ENCODE measurements at places on chromosomes 5 and 9.

DNA sequence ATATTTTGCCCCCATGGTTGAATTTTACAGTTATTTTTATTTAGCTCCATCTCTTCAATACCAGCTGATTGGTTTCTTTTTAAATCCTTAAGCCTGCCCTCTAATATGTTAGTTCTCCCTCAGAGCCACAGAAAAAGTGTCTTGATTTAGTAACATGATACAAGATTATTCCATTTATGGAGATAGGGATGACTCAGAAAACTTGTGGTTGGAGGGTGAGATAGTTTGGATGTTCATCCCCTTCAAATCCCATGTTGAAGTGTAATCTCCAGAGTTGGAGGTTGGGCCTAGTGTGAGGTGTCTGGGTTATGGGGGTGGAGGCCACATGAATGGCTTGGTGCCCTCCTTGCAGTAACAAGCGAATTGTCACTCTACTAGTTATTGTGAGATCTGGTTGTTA lies 115.7 kb downstream of the FBXO38 start:
- DNase-seq = no peak

GRCh38 chr5:81269751-81270393 lies 31.5 kb upstream of the ZCCHC9 start:
- DNase-seq = no peak

DNA sequence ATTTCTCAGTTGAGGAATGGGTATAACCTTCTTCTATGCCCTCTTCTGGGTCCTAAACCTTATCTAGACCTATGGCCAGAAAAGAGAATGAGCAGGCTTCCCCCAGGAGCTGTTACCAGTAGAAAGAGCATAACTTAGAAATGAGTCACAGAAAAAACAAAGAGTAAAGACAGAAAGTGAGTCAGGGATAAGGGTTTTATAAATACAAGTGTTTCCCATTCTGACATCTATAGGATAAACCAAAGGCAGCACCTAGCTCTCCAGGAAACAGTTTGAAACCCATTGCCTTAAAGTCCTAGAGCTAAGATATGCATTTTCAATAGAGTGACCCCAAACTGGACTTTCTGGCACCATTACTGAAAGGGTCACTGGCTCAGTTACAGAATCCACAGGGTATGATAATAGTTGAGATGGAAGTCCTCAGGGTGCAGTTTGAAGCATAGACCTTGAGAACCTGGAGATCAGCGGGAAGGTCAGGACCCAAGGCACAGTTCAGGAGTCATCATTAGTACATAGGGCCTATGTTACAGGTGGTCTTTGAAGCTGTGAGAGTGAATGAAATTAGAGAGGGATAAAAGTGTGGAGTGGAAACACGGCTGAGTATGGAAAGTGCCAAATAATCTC lies 42.7 kb upstream of the LIFR start:
- peak; percentile 34 for DNase-seq

DNA sequence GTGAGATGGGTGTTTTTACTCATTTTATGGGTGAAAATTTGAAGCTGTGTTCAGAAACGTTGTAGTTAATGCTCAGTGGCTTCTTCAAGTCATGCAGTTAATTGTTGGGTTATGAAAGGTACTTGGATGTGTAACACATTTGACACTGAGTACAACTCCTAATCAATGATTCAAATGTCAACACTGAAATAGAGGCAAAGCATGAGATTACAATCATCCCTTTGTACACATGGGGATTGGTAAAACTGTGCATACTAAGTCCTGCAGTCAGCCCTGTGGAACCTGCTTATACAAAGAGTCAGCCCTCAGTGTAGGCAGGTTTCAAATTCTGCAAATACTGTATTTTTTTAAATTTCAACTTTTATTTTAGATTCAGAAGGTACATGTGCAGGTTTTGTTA lies 3.3 kb downstream of the ABLIM3 start:
- no peak for DNase-seq

DNA sequence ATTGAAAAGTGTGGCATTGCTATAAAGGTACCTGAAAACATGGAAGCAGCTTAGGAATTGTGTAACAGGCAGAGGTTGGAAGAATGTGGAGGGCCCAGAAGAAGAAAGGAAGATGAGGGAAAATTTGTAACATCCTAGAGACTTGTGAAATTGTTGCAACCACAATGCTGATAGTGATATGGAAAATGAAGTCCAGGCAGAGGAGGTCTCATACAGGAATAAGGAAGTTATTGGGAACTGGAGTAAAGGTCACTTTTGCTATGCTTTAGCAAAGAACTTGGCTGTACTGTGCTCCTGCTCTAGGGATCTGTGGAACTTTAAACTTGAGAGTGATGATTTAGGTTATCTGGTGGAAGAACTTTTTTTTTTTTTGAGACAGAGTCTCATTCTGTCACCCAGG lies 43.5 kb downstream of the PTPDC1 start:
- no peak for DNase-seq

GRCh38 chr9:130810609-130811136 lies 24.4 kb upstream of the ABL1 start:
- no peak for DNase-seq

GRCh38 chr9:33731625-33732024 lies 63.7 kb upstream of the PRSS3 start:
- no peak for DNase-seq

DNA sequence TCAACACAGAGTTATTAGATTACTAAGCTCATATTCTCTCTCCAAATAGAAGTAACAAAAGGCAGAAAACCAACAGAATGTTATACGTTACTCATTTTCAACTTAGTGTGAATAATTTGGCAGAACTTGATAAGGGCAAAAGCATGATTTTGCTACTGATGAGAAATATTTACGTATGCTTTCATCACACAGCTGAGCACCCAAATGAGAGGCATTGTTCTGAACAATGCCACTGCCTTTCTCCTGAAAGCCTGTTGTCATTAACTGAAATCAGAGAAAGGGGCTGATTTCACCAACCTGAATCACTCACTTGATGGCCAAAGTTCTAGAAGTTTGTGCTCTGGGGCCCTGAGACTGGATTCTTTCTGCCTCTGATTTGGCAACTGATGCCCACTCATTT lies 367.5 kb upstream of the PTGER4 start:
- no peak for DNase-seq

DNA sequence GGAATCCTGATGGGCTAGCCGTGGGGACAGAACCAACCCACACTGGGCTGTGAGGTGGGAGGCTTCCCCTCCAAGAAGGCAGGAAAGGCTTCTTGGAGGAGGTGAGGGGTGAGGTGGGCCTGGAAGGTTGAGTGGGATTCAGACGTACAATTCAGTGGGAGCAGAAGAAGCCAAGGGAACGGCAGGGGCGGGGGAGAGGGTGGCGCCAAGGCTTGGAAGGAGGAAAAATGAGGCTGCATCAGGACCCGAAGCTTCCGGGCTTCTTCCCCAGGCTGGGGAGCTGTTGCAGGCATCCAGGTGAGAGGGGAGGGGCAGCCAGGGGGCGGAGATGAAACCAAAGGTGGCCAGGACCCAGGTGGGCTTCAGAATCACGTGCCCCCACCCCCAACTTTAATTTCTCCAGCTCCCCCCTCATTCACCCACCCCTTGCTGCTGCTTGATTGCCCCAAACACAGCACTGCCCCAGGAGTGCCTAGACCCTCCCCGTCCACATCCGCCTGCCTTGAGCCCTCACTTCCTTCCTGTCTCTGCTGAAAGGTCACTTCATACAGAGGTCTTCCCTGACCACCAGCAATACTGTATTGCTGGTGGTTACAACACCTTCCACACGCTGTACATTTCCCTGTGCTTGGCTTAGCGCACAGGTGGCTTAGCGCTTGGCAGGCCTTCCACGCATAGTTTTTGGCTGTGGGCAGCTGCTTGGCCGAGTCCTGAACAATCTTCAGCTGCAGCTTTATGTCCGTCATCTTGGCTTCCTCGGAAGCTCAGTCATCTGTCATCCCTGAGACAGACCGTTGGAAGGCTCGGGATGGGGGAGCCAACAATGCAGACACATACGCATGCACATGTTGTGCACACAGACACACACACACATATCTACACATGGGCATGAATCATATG lies 193.5 kb downstream of the RGS3 start:
- DNase-seq = no peak

DNA sequence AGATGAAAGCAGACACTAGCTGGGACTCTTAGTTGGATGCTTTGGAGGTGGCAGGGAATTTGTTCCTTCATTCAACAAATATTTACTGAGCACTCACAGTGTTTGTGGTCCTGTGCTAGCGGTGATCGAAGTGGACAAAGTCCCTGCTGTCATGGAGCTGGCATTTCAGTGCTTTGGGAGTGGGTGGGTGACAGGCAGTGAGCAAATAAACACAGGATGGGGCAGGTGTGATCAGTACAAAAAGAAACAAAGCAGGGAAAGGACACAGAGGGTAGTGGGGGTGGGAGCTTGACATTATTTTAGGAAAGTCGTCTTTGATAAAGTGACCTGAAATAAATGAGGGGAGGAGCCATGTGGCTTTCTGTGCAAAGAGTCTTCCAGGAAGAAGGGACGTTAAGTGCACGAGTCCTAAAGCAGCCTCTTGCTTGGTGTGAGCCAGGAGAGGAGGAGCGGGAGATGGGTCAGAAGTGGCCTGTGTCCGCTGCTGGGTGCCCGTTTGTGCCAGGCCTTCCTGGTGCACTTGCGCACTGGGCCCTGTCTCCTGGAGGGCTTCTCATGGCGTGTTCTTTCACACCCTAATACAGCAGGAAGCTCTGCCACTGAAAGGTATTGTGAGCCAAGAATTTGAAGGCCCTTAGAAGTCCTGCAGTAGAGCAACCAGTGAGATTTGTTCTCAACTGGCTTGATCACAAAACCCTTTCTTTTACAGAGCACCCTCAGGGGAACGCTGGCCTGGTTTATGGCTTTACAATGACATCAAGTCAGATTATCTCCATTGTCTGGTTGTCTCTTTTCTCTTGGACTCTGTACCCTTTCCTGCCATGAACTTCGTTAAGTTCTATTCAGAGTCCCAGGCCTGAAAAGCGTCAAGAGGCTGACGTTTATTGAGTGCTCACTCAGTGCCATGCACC lies 14.8 kb downstream of the NDST1 start:
- DNase-seq = peak; percentile 43
